Fibroblast of skin of scalp (primary cell): ENCODE measurements at places on chromosomes 13 and 19.

DNA sequence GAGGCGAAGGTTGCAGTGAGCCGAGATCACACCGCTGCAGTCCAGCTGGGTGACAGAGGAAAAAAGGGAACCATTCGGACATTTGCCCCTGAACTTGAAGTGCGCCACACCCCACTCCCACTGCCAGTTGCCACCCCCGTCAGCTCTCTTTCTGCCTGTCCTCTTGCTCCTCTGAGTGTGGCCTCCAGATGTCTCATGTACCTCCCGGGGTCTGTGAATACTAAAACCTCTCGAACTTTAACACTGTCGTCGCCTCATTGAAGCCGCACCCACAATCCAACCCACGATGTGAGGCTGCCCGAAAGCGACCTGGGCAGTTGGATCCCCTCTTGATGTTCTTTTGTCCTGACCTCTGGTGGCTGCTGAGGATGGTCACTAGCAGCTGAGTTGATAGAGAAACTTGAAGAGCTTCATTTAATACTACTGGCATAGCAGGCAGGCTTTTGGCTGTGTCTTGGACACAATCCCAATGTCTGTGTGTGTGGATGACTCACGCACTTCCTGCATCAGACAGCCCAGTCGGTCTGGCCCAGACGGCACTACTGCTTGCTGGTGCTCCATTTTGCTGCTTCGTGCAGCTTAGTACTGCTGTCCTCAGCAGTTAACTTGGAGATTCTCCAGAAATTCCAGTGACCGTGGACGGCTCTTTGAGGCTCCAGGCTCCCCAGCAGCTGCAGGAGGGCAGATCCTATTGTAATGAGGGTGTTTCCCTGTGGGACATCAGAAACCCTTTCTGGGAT lies 4.2 kb downstream of the FPR3 start:
- peak; percentile 98 for DNase-seq

GRCh38 chr19:12791345-12792050 lies at the start of gene JUNB:
JUNB (plus strand) TSS chr19:12791486; CDS start chr19:12791772, 286 bp downstream.
- DNase-seq: peak; percentile 98

GRCh38 chr13:100668408-100668807 lies 6.2 kb downstream of the TMTC4 start:
- DNase-seq: peak; percentile 9

GRCh38 chr13:58893396-58893795 lies 1261.9 kb downstream of the PCDH17 start:
- DNase-seq: no peak

DNA sequence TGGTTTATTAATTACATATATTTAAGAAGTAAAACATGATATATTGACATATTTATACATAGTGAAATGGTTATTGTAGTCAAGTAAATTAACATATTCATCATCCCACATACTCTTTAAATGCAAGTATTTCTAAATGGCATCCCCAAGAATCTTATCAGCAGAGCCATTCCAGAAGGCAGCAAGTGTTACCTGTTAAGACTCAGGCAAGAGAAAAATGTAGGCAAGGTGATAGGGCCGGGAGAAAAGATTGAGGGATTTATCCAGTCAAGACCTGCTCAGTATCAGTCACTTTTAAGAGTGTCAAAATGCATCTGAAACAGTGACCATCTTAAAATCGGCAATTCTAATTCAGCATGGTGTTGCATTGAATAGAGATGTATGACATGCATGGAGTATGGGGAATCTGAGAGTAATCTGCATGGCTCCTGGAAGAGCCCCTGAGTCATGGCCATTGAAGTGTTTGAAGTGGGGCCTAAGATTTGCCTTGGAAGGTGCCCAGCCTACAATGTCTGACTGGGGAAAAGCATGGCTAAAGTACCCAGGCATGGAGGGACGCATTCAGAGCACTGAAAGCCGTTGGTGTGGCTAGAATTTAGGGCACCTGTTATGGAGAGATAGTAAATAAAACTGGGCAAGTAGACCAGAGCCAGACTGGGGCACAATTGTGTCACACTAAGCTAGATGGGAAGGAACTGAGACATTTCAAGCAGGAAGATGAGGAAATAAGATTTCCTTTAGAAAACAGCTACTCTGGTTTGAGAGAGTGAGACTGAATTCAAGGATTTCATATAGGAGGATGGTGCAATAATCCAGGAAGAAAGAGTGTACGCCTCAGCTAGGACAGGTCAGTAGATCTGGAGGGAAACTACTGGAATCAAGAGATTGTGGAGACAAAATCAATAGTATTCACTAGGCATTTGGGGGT lies 25.0 kb upstream of the C1QTNF9B start:
- DNase-seq: no peak

GRCh38 chr19:30792561-30793505 lies 420.6 kb downstream of the ZNF536 start:
- no peak for DNase-seq
